ENCODE measurements at places on chromosomes 6 and 20.

GRCh38 chr20:3276680-3277015 lies 37.7 kb upstream of the SLC4A11 start:
- DNase-seq = no peak

GRCh38 chr6:26426691-26427450 lies 13.4 kb upstream of the BTN3A3 start:
- no peak for DNase-seq

GRCh38 chr20:37729909-37730308 lies 36.1 kb downstream of the CTNNBL1 start:
- no peak for DNase-seq

DNA sequence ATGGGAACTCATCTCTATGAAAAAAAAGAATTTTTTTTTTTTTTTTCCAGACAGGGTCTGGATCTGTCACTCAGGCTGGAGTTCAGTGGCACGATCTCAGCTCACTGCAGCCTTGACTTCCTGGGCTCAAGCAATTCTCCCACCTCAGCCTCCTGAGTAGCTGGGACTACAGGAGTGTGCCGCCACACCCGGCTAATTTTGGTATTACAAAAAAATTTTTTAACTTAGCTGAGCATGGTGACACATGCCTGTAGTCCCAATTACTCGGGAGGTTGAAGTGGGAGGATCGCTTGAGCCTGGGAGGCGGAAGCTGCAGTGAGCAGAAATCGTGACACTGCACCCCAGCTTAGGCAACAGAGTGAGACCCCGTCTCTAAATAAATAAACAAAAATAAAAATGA lies 7.5 kb downstream of the DEF6 start:
- DNase-seq = no peak

GRCh38 chr6:146859795-146860495 lies 261.2 kb downstream of the ADGB start:
- DNase-seq = no peak

DNA sequence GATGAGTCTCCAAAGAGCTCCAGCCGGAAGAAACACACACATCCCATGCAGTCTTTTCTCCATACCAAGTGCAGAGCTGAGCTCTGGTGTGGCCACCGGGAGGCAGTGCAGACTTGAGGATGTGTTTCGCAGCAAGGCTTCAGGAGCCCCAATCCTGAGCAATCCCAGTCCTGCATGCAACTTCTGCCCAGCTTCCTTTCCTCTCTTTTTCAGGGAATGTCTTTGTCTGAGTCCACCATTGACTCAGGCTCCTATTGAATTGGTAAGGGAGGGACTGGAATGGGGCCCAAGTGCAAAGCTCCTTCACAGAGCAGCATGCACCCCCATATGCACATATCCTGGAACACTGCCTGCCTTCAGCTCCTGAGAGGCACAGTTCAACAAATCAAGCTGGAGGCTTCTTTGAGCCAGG lies 50.5 kb upstream of the ASIP start:
- peak; percentile 59 for DNase-seq

DNA sequence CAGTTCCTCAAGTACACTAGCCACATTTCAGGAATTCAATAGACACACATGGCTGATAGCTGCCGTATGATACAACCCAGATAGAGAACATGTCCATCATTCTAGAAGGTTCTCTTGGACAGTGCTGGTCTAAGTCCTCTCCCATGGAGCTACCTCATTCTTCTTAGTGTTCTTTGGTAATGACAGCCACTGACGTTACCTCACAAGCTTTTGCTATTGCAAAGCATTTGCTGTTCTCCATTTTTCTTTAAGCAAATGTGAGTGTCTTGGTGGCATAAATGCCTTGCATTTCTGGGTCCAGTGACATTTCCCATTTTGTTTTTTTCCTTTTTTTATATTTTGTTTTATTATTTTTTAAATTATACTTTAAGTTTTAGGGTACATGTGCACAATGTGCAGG lies 8.3 kb upstream of the CEBPB start:
- DNase-seq = no peak

DNA sequence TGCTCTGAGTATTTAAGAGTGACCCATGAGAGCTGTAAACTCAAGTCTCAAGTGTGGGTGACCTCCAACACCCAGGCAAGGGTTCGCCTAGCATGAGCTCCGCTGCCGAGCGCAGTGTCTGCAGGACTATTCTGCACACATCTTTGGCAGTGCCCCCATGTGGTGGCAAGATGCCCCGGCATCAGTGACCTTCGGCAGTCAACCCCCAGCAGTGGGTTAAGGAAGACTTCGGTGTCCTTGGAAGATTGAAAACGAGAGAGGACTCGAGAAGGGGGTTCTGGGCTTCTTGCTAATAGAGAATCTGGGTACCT lies 43.1 kb downstream of the RBM38 start:
- DNase-seq = no peak

GRCh38 chr6:31525553-31525931 lies 3.2 kb upstream of the MCCD1 start:
- DNase-seq = no peak

GRCh38 chr20:63042448-63043071 lies 35.8 kb upstream of the BHLHE23 start:
- no peak for DNase-seq
